ENCODE measurements at places on chromosomes 12 and 14.

DNA sequence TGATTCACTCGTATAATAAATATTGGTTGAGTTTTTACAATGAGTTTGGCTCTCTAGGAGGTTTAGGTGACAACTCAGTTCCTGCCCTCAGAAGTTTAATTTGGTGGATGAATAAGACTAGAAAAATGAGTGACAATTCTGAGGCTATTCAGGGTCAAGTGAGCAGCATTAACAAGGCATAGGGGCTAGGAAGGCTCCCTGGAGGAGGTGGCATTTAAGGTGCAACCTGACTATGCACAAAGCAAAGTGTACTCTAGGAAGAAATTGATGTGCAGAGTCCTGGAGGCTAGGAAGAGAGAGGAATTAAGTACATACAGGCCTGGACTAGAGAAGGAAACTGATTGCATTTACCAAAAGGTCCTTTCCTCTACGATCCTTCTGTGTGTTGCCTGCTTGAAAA, 440.3 kb downstream of the MED13L start:
- no peak for DNase-seq

GRCh38 chr12:18907728-18908127, 169.8 kb downstream of the CAPZA3 start:
- DNase-seq, result no peak

- DNase-seq, result no peak
These were observed 139.8 kb downstream of the SAMD4A start for GRCh38 chr14:54706769-54707168.

GRCh38 chr14:64572386-64573104, 22.8 kb downstream of the PPP1R36 start:
- no peak for DNase-seq

- DNase-seq, result no peak
These were observed 82.3 kb downstream of the PLEKHG3 start for GRCh38 chr14:64786296-64787149.

DNA sequence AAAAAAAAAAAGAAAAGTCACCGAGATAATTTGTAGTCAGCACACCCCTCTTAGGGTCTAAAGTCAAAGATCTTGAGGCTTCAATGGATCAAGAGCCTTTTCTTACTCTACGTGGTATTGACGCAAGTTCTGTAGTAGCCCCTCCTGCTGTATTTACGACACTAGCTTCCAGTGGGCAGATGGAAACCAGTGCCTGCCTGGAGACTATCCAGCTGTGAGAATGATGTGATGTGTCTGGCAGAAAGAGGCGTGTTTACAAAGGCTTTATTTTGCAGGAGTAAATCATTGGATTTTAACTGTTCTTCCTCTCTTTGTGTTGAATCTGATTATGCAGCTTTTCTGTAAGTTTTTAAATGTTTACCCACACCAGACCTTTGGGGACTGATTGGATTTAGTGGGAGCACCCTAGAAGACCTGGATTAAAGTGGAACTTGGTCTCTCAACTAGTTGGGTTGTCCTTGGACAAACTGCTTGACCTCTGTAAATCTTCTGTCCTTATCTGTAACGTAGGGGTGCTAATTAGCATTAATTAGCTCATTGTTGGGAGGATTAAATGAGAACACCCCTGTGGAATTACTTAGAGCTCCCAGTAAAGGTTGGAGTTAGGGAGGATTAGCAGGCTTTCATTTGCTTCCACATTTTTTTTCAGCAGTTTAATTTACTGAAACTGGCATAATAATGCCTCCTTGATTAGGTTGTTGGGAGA, 72.4 kb downstream of the RASSF3 start:
- DNase-seq, result no peak

GRCh38 chr14:97916669-97917568, 1119.7 kb downstream of the VRK1 start:
- no peak for DNase-seq

DNA sequence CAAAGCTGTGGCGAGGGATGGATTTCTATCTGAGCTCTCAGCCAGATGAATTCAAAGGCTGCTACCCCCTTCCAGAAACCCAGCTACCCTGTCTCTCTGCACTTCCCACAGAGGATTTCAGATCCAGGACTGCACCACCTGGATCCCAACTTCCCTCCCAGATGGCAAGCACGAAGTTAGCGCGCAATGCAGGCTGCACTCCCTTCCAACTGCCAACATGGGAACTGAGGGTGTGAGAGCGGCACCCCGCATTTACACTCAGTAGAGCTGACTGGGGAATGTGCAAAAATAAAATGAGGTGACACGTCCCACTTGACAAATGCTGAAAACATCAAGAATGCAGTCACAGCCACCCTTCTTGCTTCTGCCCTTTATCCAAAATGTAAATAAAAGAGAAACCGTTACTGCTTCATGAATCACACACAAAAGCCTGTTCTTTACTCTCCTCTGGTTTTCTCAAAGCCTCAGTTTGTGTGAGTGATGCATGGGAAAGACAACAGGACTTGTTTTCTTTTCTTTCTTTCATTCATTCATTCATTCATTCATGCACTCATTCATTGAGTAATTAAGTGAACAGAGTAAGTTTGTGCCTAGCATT, 85.7 kb downstream of the ITPK1 start:
- DNase-seq, result no peak

- no peak for DNase-seq
These were observed 4.4 kb upstream of the BTBD7 start for GRCh38 chr14:93337143-93337753.

DNA sequence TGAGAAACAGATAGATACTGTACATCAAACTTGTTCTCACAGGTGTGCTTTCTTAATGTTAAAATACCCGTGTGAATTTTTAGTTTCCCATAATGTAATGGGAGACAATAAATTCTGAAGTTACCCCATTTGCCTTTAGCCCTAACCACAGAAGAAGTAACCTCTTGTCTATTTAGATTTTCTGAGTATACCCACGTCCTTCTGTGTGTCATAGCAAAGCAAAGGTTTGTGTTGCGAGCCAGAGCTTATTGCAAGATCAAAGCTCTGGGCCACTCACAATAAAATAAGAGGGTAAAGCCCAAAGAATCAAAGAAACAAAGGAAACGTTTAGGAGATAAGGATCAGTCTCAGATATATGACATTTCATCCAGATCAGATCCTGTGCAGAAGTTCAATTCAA, 73.9 kb downstream of the BMP4 start:
- DNase-seq, result no peak

DNA sequence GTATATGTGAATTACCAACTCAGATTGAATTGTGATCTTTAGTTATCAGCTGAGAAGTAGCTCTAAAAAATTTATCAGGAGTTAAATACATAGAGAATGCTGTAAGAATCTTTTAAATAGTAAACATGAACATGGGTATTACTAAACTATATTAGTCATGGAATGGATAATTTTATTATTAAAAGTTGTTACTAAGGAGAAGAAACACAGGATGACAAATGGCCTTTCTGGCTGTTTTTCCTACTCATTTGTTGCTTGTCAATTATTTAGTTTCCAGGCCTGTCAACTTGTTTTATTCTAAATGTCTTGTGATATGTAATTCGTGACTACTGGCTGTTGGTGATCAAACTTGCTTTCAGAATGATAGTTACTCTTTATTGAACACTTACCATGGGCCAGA, 58.7 kb downstream of the KTN1 start:
- DNase-seq, result no peak

DNA sequence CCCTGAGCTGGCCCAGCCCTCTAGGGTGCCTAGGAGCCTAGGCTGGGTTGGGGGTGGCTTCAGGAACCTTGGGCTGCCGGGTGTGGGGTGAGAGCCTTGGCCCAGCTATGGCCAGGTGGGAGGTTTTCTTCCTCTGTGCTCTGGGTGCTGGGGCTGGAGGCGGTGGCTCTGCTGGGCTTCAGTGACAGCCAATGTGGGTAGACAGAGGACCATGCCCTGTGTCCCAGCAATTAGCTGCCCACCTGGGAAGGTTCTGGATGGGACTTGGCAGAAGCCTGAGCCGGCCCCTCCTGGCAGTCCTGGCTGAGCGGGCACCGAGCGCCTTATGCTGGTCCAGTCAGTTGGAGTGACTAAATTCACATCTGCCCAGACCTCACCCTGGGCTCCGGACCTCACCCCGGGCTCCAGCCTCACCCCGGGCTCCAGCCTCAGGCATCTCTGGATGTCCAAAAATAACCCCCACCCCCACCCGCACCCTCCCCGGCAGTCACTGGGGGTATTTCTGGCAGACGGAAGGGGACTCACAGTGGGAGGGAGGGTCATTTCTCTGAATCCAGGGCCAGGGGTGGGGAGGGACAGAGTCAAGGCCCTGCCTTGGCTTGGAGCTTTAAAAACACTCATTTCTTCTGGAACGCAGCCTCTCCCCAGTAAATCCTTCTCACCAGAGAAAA, 46.9 kb downstream of the CYP46A1 start:
- no peak for DNase-seq

DNA sequence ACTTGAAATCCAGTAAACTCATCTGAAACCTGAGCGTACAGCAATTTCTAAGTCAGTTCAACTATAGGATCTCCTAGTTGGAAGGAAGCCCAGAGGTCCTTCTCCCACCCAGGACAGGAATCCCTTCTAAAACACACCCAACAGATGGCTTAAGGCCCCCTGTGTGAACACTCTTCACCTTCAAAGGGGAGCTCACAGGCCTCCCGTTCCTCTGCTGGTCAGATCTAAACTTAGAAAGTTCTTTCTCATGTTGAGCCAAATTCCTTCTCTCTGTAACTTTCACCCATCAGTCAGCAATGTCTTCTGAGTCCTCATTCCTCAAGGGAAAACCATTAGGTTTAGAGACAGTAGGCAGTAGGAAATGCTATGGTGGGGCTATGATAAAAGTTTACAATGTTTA, 355.2 kb downstream of the PCNX1 start:
- no peak for DNase-seq

- peak; percentile 61 for DNase-seq
These were observed 78.3 kb upstream of the ANO4 start for GRCh38 chr12:100715976-100716944.

- DNase-seq, result no peak
These were observed 17.3 kb downstream of the KLRK1 start for GRCh38 chr12:10372559-10372958.

All from HuH-7.5 (cell line).